ENCODE measurements at places on chromosomes 7 and 10. TPM values are rescaled to one million over a fixed set of nuclear protein-coding genes. Genes with fewer than 3 reads are reported as not detected.

Gene ZNF398
- total RNA-seq = 5.5 TPM

Gene CALML3
- not detected for total RNA-seq

Gene HMX2
- total RNA-seq = not detected

Gene VSTM2A
- not detected for total RNA-seq

Gene ZNF853
- total RNA-seq = 0.97 TPM

Gene CTTNBP2
- total RNA-seq = 0.32 TPM

All from epithelial cell of umbilical artery (primary cell).